ENCODE measurements at places on chromosomes 5 and 9.

DNA sequence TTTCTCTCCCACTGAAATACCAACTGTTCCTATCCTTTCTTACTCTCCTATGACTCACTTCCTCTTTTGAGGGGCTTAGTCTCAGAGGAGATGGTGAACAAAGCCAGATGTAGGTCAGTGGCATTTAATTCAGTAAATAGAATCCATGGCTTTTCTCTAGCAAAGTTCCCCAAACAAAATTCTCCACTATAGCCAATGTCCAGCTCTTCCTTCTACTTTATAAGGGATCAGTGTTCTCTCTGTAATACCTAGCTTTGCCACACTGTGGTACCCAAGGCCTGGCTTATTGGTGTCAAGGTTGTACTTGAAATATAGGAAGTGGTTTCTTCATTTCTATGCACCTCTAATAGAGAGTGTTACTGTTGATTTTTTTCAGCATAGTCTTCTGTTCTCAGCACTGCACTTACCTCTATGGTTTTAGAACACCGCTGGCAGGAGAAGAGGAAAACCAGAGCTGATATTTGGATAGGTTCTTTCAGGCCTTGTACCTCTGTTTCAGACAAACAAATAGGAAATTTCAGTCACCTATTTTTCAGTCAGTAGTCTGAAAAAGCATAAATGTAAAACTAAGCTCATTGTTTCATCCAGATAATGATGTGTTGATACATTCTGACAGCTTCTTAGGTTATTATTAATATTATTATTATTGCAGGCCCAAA lies 40.6 kb upstream of the ITGA2 start:
- peak; percentile 73 for DNase-seq

DNA sequence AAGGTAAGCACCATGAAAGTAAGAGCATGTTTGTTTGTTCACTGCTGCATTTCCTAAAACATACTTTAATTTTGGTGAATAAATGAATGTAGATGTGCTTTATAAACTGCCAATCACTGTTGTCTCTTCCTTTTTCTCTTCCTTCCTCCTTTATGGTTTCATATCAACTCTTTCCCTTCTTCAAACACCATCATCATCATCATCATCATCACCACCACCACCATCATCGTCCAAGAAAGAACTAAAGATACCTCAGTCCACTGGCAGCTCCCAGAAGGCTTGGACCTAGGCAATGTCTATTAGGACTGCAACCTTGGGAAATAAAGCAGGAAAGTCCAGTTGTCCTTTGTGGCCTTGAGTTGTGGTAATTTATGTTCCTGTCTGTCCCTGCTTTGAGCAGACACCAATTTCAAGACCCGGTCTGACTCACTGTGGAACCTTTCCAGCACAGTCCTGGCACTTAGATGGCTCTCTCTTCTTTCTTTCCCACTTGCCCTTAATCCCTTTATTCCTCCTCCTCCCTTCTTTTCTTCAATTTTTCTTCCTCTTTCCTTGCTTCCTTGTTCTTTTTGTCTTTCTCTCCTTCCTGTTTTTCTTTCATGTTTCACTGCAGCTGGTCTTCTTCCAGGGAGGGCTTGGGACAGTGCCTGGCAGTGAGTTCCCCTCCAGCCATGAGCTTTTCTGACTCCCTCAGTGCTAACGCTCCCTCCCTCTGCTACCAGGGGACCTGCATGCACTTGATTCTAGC lies 99.3 kb downstream of the ANGPTL2 start:
- DNase-seq: peak; percentile 77

DNA sequence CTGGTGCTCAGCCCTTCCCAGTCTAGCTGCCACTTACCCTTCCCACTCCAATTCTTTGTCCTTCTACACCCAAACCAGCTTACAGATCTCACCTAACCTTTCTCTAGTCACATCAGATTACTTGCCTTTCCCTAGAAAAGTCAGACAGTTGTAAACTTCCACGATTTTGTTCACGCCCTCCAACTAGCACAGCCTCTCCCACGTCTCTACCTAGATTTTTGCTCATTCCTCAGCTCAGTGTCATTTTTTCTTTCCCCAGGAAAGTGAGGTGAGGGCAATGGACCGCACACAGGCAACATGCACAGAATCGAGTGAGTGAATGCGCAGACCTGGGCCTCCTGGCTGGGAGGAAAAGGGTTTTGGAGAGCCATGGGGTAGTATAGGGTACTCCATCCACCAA lies 20.9 kb upstream of the PRUNE2 start:
- no peak for DNase-seq

GRCh38 chr9:81777482-81777881 lies 88.1 kb upstream of the TLE1 start:
- DNase-seq: no peak

DNA sequence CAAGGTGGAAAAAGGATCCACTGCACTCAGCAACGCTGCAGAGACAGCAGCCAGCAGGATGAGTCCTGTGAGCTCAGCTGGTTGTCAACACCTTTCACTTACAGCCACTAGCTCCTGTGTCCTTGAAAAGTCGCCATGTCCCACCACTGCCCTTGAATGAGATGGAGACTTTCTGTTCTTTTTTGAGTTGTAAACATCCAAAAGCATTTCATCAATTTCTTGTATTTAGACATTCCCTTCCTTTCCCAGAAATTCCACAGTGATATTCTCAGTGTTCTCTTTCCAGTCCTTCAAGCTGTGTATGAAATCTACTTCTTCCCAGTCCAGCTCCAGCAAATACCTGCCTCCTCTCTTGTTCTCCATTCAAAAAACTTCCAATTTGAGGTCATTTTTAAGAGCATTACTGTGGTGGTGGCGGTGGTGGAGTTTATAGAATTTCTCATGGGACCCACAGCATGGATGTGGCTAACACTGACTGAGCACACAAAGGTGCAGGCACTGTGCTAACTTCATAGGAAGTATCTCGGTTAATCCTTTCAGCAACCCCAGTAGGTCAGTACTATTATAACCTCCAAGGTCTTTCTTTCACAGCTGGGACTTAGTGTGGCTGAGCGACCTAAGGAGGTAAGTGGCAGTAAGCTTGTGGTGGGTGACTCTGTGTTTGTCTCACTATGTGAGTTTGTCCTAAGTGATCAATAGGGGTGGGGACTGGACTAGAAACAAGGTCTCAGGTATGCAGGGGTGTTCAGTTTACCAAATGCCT lies 15.0 kb upstream of the GPX3 start:
- peak; percentile 74 for DNase-seq

GRCh38 chr5:131671409-131671808 lies 36.4 kb upstream of the RAPGEF6 start:
- DNase-seq: no peak

DNA sequence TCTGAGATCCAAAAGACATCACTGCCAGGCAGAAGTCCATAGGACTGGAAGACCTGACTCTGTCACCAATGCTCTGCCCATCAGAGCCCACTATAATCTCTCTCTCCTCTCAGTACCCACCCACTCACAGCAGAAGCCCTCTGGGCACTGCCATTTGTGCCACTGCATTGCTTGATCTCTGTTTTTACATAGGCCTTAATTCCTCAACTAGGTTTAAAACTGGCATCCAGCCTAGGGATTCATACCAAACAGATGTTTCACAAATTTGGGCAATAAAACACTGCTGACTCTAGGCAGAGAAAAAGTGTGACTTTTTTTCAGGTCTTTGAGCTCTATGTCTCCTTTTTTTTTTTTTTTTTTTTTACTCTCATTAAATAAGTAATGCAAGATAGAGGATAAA lies 91.1 kb upstream of the RANBP3L start:
- DNase-seq: no peak

DNA sequence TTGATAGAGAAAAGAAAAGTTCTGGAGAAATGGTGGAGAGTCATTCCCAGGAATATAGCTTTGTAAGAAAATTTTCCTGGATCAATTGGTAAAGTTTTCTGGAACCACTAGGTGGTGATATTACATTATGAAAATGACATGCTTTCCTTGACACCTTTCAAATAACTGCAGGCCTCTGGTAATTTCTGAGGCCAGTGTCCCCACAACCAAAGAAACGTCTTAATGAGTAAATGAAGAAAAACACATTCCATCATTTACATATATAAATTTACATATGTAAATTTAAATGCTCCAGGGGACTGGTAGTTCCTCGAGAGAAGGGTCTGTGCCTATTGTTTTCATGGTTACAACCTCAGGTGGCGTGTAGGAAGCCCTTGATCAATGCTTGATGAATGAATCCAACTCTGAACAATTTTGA lies 17.2 kb upstream of the RGS3 start:
- DNase-seq: no peak

- DNase-seq: peak; percentile 97
These were observed 10.2 kb upstream of the AKNA start for GRCh38 chr9:114397848-114398605.

DNA sequence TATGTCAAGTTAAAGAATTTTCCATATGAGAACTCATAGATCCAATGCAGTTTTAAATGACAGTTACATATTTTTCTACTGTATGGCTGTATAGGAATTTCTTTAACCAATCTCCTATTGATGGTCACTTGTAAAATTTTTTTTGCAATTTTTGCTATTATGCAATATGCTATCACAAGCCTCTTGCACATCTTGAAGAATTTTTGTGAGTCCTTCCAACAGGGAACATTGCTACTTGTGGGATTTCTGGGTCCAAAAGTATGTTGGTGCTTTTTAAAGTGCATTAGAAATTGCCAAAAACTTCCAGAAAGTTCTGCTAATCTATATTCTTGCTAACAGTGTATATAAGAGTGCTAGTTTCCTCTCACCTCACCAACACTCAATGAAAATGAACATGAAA lies 65.1 kb downstream of the NPR3 start:
- DNase-seq: no peak

DNA sequence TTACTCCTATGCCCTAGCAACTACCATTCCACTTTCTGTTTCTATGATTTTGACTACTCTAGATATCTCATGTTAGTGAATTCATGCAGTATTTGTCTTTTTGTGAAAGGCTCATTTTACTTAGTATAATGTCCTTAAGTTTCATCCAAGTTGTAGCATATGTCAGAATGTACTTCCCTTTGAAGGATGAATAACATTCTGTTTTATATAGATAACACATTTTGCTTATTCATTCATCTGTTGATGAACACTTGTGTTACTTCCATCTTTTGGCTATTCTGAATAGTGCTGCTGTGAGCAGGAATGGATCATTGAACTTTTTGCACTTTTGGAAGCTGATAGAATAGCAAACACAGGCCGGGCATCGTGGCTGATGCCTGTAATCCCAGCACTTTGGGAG lies 140.2 kb upstream of the MYO10 start:
- no peak for DNase-seq

DNA sequence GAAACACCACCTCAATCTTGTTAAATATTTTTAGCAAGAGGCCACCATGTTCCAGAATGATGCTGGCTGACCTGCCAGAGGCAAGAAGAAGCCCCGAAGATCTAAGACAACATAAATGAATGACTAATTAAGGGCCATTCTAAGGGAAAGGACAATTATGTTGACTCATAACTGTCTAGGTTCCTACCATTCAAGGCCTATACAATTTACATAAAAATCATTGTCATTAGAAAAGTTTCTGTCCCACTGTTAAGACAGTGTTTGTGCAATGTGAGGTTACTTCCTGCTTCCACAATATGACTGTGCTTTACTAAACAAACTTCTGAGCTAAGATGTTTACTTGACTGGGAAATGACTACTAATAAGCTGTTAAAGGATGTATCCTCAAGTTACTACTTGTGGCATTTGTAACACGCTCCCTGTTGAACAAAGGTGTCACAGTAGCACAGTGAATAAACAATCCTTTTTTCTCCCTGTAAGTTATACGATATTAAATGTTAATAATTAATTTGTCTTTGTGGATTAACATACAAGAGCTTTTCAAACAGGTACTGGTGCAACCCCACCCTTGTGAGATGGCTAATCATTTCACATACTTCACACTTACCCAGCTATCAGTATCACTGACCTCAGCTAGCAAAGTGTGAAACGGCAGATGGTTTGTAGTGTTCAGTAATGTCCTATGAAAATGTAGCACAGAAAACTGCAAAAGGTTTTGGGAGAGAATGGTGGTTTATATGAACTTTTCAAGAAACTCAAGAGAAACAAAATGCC lies 195.8 kb downstream of the EFNA5 start:
- no peak for DNase-seq

DNA sequence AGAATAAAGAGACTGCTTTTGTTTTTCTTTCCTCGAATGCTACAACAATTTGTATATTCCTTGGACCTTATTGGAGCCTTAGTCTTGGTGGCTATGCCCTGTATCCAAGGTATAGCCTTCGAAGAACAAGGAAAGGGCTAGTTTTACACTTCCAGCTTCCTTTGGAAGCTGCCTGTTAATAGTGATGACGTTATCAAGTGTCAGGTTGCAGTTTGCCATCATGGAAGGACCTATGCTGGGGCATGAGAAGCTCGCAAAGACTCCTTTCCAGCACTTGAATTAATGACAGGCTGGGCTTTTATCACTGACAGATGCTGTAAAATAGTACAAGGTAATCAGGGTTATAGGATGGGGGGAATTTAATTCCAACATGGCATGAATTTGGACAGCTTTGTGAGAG lies 157.9 kb downstream of the KDM4C start:
- DNase-seq: no peak

DNA sequence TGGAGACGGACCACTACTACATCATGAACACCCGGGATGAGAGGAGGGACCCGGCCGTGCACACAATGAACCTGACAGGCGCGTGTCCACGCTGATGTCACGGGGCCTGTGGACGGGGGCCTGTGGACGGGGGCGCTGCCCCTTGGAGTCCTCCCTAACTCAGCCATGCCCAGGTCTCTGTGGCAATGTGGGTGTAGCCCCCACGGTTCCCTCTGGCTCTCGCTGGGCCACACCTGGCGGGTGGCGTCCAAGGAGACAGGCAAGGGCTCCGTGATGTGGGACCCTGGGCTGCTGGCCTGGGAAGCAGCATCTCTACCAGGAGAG lies 22.1 kb downstream of the PAEP start:
- DNase-seq: peak; percentile 36

- no peak for DNase-seq
These were observed 213.9 kb upstream of the TBCA start for GRCh38 chr5:77990020-77990419.
